GM20000 (cell line): ENCODE measurements at places on chromosomes 11 and 22.
A peak's percentile ranks its signal among the peaks of the same experiment; 100 is the strongest.

DNA sequence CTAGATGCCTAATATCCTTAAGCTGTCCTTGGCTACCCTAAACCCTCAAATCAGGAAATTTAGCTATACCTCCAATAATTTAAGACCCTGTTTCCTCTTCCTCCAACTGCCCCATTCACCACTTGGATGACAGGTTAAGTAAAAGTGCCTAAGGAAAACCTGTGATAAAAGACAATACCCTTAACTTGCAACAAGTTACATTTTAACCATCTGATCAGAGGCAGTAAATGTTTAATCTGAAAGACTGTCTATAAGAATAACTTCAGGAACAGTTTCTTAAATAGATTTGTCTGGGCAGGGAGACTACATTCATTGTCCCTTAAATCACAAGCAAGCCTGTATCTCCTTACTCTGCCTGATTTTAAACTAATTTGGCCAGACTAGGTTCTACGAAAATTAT lies 129.1 kb downstream of the APOL5 start:
- no peak for DNase-seq

- DNase-seq, result no peak
These were observed 857.2 kb downstream of the TBC1D22A start for GRCh38 chr22:47619631-47620030.

- DNase-seq, result no peak
These were observed 16.4 kb upstream of the IL2RB start for GRCh38 chr22:37165940-37166674.

DNA sequence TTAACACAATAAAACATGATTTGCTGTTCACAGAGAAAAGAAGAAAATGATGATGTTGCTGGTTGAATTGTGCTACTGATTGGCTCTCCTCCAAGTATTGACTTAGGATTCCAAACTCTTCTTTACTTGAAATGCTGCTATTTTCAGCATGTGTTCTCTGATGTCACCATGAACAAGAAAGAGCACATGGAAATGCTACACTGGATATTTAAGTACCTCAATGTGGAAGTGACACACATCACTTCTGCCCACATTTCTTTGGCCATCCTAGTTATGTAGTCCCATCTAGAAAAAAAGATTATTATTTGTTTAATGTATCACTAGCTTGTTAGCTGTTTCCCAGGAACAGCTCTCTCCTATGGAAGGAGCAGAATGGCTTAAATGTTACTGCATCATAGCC lies 27.2 kb downstream of the OR52B2 start:
- no peak for DNase-seq

- no peak for DNase-seq
These were observed 6.5 kb upstream of the RHOD start for GRCh38 chr11:67050139-67050538.

DNA sequence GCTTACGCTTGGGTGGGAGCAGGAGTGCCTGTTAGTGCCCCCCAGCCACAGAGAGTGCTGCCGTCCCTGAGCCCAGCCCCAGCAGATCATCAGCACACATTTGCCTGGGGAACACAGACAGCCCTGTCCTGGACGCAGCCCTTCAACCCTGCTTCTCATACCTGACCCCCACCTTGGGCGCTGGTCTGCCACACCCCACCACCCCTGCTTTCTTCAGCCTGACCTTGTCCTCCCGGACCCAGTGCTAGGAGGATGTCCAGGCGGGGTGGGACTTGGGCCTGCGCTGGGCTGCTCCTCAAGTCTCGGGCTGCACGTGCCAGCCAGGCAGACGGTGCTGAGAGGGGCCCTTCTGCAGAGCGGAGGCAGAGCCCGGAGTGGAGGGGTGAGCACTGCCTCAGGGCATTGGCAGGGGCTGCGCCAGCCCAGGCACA lies 119.2 kb downstream of the KCNQ1OT1 start:
- no peak for DNase-seq

DNA sequence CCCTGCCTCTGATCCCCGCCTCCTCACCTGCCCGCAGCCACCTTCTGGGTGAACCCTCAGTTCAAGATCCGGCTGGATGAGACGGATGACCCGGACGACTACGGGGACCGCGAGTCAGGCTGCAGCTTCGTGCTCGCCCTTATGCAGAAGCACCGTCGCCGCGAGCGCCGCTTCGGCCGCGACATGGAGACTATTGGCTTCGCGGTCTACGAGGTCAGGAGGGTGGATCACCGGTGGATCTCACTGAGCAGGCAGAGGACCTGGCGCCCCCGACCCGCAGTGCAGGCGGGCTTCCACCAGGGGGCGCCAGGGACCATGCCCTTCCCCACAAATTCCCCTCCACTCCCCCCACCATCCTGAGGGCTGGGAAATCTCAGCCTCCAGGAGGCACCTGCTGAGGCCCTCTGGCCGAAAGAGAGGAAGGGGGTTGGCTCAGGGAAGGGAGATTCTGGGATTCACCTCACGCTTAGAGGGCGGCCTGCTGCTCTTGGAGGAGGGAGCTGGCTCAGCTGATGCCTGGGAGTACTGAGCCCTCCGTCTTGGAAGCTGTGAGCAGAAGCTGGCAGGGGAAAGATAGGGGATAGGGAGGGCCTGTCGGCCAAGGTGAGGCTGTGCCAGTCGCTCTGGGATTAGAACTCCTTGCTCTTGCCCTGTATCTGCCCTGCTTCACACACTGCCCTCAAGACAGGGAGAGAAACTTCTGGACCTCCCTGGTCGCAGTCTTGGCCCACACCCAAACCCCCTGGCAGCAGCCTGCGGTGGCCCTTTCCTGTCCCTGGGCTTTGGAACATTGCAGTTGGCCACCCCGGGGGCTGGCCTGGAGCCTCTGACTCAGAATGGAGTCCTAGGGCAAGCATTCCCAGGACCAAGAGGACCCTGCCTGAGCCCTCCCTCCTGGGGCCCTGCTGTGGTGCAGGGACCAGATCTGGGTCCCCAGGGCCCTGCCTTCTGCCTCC lies 23.2 kb downstream of the CAPN1 start:
- DNase-seq, result peak; percentile 82

- peak; percentile 17 for DNase-seq
These were observed 18.2 kb upstream of the OR10W1 start for GRCh38 chr11:58286249-58286648.

DNA sequence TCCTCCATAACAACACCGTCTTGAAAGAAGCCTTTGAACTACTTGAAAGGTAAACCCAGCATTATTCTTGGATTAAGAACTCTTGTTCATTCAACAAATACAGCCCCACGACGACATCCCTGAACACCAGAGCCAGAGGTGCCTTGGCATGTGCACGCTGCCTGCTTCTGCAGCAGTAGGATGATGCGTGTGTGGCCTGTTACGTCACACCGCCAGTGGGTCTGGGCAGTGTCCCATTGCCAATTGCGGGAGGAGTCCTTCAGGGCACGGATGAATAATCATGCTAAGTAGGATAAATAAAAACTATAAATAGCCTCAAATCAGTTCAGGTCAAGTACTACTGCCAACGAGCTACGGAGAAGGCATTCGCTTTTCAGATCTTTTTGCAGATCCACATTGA lies 380.5 kb downstream of the SHANK2 start:
- no peak for DNase-seq

- peak; percentile 21 for DNase-seq
These were observed 35.9 kb downstream of the CTSC start for GRCh38 chr11:88301488-88302140.

GRCh38 chr11:69385832-69386427 lies 92.0 kb downstream of the MYEOV start:
- no peak for DNase-seq

GRCh38 chr11:2902784-2903671 lies 17.5 kb upstream of the CDKN1C start:
- DNase-seq, result no peak

DNA sequence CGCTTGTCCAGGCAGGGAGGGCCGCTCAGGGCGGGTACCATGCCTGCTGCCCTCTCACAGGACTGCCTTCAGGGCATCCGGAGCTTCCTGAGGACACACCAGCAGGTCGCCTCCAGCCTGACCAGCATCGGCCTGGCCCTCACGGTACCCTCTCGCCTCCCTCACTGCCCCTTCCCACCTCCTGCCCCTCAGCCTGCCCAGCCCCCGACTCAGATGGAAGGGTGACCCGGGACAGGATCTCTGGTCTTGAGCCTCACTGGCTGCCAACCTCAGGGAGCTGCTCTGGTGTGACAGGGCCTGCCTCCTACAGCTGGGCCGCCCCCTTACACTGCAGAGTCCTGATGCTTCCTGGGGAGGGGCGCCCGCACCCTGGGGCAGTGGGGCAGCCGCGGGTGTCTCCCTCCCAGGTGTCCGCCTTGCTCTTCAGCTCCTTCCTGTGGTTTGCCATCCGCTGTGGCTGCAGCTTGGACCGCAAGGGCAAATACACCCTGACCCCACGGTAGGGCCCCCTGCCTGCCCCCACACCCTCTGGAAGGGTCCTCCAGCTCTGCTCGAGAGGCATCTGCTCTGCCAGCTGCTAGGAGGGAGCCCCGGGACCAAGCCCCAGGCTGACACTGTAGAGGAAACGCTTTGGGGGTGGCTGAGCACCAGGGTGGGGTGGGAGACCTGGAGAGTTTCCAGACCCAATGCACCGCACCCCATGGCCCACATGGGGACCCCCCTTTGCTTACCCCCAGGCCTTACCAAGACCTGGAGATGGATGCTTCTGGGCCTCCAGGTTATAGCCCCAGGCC lies 14.6 kb downstream of the TSPAN32 start:
- no peak for DNase-seq

DNA sequence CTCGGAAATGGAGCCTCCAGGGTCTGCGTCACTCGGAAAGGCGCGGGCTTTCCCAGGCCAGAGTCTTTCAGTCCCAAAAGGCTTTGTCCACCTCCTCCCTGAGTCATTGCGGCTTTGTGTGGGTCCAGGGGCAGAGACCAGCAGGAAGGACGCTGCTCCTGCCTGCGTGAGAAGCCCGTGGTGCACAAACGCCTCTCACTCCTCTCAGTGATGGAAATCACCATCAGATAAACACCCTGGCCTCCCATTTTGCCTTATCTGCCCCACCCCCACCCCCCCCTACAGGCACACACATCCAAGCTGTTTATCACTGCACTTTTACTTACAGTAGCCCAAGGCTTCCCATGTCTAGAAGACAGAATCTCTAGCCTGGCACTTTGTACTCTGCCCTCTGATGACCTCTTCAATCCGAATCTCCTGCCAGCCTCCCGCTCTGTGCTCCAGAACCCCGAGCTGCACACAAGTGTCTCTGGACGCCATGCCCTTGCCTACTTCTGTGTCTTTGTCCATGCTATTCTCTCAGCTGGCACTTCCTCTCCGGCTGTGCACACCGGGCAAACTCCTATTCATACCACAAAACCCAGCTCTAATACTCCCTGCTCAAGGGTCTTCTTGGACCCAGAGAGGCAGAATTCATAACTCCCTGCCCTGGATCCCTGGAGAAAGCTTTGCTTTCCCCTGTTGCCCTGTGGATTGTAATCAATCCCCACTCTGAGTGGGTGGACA lies 954.6 kb downstream of the TBC1D22A start:
- no peak for DNase-seq

DNA sequence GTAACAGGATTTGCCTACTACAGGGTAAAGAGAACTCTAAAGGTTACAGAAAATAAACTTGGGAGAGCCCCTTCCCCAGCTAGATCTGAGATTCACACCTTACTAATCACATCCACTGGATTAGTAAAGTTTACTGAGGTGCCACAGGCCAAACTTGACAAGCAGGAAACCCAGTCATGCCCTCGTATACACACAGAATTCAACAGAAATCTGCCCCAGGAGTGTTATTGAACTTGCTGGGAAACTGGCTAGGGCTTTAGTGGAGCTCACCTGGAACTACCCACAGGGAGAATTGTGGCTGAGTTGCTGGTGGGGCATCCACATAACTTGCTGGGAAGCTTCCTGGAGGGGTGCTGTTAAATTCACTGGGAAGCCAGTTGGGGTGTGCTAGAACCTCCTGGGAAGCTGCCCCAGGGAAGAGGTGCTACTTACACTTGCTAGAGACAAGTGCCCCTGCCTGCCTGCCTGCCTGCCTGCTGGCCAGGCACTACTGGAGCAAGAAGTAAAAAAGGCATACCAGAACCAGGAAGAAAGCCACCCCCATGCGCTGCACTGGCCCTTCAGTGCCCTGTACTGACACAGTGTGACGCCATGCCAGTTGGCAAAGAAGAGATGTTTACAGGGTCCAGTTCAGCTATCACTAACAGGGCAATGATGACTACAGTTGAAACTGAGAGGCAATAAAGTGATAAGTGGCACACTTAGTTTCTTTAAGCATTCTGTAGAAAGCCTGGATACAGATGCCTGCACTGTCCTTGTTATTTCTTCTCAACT lies 106.5 kb downstream of the ALX4 start:
- no peak for DNase-seq

- DNase-seq, result no peak
These were observed 3.8 kb upstream of the CCDC86 start for GRCh38 chr11:60838132-60838531.

DNA sequence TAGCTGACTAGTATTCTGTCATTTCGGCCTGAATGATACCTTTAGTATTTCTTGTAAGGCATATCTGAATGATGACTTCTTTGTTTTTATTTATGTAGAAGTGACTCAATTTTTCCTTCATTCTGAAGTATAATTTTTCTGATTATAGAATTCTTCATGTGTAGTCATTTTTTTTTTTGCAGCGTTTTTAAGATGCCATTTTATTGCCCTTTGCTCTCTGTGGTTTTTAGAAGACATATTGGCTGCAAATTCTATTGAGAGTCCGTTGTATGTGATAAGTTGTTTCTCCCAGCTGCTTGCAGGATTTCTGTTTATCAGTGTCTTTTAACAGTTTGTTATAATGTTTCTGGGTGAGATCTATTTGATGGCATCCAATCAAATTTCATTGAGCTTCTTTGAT lies 1224.8 kb downstream of the JRKL start:
- no peak for DNase-seq

DNA sequence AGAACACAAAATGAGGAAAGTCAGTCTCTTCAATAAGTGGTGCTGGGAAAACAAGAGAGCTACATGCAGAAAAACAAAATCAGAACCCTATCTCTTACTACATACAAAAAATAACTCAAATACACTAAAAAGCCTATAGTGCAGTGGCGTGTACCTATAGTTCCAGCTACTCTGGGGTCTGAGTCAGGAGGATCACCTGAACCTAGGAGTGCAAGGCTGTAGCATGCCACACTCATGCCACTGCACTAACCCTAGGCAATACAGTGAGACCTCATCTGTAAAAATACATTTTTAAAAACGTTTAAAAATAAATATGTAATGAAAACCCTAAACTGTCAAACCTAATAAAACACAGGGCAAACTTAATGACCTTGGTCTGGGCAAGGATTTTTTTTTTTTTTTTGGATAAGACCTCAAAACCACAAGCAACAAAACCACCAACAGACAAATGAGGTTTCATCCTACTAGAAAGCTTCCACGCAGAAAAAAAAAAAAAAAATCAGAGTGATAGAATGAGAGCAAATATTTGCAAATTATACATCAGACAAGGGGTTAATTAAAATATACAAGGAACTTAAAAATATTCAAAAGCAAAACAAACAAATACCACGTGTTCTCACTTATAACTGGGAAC lies 35.2 kb downstream of the XKR3 start:
- no peak for DNase-seq
